ENCODE measurements at places on chromosomes 11 and 22. TPM values are rescaled to one million over a fixed set of nuclear protein-coding genes. Genes with fewer than 3 reads are reported as not detected.
A peak's percentile ranks its signal among the peaks of the same experiment; 100 is the strongest.

DNA sequence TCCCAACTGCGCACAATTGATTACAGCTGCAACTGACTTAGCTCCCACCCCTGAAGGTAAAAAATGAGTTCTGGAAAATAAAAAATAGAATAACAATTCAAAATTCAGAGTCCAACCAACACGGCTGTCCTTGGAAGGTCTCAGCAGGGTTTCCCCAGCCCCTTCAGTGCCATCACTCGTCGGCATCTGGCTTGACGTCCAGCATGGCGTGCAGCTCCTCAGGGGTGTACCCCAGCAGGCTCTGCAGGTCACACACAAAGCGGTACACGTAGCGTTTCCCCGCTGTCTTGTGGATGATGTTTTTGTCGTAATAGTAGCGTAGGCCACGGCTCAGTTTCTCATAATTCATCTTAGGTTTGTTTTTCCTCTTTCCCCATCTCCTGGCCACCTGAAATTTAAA lies 125.2 kb downstream of the ETS1 start:
- no peak overlapping the region for H3K4me3 ChIP-seq
- H3K27me3 ChIP-seq: no peaks in the 10 kb centered on the region
- peaks cover 66% of the 10 kb centered on the region for H3K36me3 ChIP-seq
- peaks cover 42% of the 10 kb centered on the region for H3K4me1 ChIP-seq
- no peak overlapping the region for H3K27ac ChIP-seq

- H3K4me3 ChIP-seq: no peak overlapping the region
- H3K27me3 ChIP-seq: peaks cover 22% of the 10 kb centered on the region
- H3K27ac ChIP-seq: no peak overlapping the region
- no peaks in the 10 kb centered on the region for H3K36me3 ChIP-seq
- no peaks in the 10 kb centered on the region for H3K4me1 ChIP-seq
- DNase-seq: no peak
These were observed 533.3 kb downstream of the OPCML start for GRCh38 chr11:132999031-132999430.

- no peaks in the 10 kb centered on the region for H3K27me3 ChIP-seq
- no peaks in the 10 kb centered on the region for H3K36me3 ChIP-seq
- peak; percentile 79 for DNase-seq
- peak overlapping the region; percentile 70 for H3K27ac ChIP-seq
- H3K4me1 ChIP-seq: peaks cover 46% of the 10 kb centered on the region
- H3K4me3 ChIP-seq: peak overlapping the region; percentile 37
These were observed 71.1 kb upstream of the WNT7B start for GRCh38 chr22:46047841-46048595.

DNA sequence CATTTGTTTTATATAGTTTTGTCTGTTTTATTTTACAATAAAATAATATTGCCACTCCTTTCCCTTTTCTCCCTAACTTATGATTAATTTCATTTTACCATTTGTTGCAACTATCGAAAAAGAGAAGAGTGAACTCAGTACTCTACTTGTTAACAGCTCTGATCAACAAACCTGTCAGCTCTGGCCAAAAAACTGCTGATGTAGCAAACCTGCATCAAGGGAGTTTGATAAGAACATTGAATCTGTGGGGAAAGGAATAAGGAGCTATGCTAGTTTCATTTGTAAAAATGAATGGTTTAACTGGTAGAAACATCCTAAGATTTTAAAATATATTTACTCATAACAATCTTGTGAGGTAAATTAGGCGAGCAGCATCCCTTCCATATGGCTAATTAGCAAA lies 42.9 kb downstream of the EIF4ENIF1 start:
- no peak overlapping the region for H3K27ac ChIP-seq
- no peaks in the 10 kb centered on the region for H3K27me3 ChIP-seq
- H3K36me3 ChIP-seq: peaks cover 21% of the 10 kb centered on the region

The TRIM51 gene
- polyA plus RNA-seq: not detected
